ENCODE measurements at places on chromosomes 6 and 20.
A peak's percentile ranks its signal among the peaks of the same experiment; 100 is the strongest.

DNA sequence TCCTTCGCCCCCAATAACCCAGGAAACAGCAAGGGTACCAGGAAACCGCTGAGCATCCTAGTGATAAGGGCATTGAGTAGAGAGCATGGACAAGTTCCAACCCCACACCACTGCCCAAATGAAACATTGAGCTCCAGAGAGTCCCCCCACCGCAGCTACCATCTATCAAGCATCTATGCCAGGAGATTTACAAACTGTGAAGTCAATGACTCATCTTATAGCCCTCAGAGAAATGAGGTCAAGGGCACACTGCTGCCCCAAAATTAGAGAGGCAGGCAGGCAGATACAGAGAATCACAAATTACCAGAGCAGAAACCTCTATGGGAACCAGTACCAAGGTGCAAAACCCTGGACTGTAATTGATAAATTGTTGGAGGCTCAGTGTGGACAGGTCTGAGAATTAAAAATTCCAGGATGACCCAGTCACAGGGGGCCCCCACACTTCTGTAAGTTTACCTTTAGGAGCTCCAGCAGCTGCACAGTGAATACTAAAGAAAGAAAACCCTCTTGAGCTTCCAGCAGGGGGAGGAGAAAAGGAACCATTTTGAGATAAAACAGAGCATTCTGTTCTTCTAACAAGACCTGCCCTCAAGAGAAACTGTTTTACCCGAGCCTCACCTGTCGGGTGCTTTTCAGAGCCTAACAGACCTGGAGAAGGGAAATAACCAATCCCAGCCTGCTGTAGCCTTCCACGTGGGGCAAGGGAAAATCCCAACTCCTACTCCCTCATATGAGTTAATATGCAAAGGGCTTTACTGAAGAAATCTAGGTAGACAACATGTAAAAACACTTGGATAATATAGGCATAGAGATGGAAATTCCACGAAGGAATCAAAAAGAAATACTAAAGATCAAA lies 118.0 kb upstream of the ARID1B start:
- no peak for DNase-seq

- peak; percentile 78 for DNase-seq
Observed at GRCh38 chr20:54619181-54619580, 143.8 kb downstream of the DOK5 start.

- peak; percentile 81 for DNase-seq
Observed at GRCh38 chr20:52191916-52192718, 538 bp upstream of the ZFP64 start.

GRCh38 chr6:158558415-158559306 lies 1.2 kb upstream of the TMEM181 start:
- no peak for DNase-seq

GRCh38 chr20:57619051-57619831 lies 985 bp downstream of the ZBP1 start:
- no peak for DNase-seq

GRCh38 chr20:37406010-37406998 lies 60.4 kb downstream of the SRC start:
- peak; percentile 94 for DNase-seq

- DNase-seq: no peak
Observed at GRCh38 chr6:11430036-11430435, 107.5 kb upstream of the TMEM170B start.

DNA sequence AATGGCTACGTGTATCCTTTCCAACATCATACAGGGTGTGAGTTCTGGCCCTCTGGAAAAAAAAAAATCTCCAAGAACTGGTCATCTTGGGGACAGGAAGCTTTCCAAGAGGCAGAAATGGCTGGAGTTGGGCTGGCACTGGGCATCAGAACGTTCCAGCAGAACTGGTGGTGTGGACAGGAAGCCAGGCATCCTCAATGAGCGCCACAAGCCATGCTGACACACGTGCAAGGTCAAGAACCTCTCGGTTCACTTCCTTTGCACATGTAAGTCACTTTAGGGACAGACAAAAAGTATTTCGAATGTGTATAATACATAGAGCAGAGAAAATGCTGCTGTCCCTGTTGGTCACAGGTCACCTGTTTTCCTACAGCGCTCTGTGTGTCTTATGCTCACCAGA lies 27.4 kb upstream of the RIN2 start:
- no peak for DNase-seq

DNA sequence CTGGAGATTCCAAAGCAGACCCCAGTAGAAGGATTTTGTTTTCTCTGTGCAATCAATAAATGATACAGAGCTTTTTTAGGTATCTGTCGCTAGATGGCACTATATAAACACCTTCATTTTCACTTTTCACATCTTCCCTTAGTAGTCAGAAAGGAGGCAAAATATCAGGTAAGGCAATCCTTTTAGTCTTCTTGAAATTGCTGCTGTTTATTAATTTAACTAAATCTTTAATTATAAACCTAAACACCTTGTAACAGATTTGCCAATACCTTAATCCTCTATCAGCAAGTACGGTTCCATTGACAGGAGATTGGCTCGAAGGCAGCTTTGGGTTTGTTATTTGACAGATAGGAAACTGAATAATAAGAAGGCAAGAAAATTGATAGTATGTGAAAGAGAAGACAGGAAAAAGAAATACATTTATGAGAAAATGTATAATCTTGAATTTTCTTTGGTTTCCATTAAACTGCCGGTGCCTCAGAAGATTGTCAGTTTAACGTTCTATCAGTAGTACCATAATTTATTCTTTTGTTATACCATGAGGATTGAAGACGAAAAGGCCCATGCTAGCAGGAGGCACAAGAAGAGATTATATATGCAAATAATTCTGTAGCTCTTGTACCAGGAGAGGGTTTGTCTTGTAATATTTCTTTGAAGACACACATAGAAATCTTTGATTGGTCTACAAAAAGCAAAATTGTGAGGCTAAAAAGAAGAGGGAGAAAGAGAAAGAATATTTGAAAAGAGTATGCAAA lies 23.5 kb upstream of the IBTK start:
- DNase-seq: no peak

DNA sequence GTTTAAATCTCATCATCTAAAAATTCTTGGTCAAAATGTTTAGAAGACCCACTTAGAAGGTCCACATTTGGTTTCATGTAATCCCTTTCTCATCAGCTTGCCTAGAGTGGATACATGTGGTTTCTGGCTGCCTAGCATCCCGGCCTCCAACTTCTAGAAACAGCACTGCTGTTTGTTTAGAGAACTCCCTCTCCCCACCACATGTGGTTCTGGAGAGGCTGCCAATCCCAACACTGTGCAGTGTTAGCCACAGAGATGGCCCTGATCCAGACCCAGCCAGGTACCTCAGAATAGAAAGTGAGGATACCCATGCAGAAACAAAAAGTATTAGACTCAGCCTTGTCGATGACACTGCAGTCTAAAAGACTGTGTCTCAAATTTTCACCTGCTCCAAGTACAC lies 241.8 kb downstream of the BCKDHB start:
- no peak for DNase-seq

DNA sequence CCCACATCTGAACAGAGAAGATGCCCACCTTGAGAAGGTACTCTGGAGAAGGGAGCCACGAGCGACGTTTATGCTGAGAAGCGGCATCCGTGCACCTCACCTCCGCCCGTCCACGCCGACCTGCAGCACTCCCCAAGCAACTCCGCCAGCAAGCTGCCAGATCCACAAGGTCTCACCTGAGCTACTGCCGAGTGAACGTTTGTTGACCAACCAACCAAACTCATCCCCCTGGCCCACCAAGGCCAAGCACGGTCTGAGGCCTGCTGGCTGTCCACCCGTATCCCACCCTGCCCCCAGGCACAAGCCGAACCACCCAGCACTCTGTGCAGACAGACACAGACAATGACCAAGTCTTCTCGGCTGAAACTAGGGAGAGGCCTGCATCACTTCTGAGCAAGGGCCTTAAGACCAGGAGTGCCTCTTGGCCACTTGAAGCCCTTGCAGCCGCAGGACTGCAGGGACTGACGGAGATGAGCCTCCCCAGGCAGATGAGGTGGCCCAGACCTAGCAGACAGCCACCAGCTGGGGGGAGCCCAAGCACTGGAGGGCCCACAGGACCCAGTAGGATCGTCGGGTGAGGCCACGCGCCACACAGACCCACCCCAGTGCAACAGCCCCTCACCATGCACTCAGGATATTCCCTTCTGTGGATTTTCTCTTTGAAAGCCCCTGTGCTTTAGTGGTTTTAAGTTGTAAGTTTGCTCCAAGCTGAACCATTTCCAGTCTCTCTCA lies 12.1 kb downstream of the TAF4 start:
- DNase-seq: no peak

- no peak for DNase-seq
Observed at GRCh38 chr20:373171-373890, 7.2 kb upstream of the TRIB3 start.

DNA sequence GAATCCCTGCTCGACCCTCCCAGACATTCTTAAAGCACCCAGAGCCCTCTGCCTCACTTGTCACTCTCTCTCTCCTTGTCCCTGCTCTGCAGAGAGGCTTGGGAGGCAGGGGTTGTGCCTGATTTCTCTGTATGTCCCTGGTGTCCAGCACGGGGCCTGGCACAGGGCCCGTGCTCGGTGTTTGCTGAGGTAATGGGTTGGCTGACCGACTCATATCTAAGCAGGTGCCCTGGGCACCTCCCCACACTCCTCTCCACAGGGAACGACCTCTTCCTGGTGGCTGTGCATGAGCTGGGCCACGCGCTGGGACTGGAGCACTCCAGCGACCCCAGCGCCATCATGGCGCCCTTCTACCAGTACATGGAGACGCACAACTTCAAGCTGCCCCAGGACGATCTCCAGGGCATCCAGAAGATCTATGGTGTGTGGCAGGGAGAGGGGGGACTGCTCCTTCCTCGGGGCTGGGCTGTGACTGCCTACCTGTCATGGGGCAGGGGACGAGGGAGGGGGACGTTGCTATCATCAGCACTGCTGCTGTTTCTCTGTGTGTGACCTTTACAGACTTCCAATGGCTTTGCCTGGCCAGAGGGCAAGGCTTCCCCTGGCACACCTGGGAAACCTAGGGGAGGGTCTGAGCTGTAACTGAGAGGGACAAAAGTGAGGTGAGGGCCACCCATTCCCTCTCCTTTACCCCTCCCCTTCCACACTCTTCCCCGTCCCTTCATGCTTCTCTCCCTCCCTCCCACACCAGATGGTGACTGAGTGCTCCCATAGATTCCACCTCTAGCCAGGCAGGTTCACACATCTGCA lies 14.2 kb downstream of the MMP24OS start:
- DNase-seq: peak; percentile 71

DNA sequence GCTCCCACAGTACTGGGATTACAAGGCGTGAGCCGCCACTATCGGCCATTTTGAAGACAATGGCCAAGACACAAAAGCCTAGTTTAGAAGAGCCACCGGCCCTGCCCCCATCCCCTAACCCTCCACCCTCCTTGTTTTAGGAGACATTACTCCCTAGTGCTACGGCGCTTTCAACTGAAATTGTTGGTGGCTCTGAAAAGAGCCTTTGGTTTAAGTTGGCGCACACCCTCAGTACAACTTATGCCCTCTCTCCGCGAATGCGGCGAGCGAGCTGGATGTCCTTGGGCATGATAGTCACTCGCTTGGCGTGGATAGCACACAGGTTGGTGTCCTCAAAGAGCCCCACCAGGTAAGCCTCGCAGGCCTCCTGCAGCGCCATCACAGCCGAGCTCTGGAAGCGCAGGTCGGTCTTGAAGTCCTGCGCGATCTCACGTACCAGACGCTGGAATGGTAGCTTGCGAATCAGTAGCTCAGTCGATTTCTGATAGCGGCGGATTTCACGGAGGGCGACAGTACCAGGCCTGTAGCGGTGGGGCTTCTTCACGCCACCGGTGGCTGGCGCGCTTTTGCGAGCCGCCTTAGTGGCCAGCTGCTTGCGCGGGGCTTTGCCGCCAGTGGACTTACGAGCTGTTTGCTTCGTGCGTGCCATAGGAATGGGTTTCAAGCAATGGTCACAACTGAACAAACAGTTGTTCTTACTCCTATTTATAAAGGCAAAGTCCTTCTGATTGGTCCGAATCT lies 114.9 kb upstream of the BTN3A2 start:
- DNase-seq: no peak

- no peak for DNase-seq
Observed at GRCh38 chr6:151677404-151677803, 130.1 kb upstream of the ESR1 start.
